ENCODE measurements at places on chromosomes 1 and 21. TPM values are rescaled to one million over a fixed set of nuclear protein-coding genes. Genes with fewer than 3 reads are reported as not detected.

DNA sequence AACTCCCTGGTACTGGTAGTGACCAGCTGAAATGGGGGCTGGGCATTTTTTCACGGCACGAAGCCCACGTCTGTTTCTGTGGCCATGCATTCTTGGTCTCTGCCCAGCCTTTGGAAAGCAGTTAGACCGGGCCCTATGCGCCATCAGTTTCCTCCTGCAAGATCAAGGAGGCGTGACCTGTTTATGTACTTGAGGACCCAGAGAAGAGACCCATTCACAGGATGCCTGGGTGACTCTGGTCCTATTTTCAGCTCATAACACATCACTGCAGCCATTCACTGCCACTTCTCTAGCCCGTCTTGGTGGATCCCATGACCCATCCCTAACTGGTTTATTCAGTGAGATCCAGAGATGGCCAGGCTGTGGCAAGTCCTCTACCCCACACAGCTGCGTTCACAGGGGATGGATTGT is 70.4 kb downstream of the SPSB1 start:
- DNase-seq, result no peak

DNA sequence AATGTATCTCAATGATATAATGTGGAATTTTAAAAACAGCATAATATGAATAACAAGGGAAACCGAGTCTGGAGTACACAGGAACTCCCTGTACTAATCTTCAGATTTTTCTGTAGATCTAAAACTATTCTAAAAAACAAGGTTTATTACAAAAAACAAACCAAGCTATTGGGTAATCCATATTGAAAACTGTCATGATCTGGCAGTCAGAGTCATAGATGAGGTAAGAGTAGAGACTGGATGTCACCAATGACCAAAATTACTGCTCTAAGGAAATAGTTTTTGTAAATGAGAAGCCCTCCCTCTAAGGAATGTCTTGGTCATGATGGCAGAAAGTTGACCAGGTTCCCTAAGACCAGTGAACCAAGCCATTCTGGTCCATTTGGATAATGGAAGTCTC is 2.4 kb upstream of the SPOCD1 start:
- DNase-seq, result no peak

DNA sequence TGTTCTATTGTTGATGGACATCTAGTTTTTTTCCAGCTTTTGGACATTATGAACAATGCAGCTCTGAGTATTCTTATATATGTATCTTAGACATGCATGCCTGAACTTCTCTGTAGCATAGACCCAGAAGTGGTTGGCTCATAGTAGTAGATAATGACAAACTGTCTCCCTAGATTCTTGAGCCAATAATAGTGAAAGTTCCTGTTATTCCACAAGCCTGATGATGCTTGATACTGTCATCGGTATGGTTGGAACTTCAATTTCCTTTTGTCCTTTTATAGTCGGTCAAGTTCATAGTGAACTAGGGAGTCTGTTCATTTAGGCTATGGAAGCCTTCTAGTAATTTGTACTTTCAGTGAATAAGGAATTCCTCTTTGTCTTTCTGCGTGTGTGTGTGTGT is 56.8 kb downstream of the MTR start:
- DNase-seq, result no peak

DNA sequence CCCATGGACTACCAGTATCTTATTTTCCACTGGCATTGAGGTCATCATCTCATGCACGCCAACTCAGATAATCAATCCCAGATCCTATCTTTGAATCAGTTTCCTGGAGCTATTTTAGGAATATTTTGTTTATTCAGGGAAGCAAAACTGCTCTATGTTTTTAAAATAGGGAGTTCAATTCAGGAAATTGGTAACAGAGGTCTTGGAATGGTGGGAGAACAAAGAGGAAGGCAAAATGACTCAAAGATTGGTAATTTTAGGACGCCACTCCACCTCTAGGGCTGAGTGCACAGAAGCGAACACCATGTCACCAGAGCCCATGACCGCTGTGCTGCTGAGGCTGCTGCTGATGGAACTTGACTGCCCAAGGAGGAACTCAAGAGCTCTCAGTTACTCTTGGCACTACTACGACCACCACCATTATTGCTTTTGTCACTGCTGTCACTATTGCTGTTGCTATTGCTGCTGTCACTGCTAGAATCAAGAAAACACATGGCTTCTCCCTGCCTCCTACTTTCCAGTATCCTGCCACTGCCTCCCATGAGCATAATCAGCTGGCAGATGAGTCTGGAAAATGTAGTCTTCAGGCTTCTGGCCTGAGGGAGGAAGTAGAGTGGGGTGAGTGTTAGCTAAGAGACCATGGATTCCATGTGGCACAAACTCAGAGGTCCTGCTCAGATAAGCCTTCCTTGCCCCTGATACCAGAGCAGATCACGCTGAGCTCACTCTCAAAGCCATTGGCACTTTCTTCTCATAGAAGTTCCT is 71.6 kb upstream of the CNIH3 start:
- no peak for DNase-seq

- DNase-seq, result no peak
Observed at GRCh38 chr1:63128556-63128955, 193.8 kb upstream of the FOXD3 start.

Gene SSX2IP
- total RNA-seq, result 1.9 TPM

- no peak for DNase-seq
Observed at GRCh38 chr1:212432661-212433576, at the start of gene NENF. NENF (plus strand) TSS chr1:212432920; CDS start chr1:212432944, 24 bp downstream.

DNA sequence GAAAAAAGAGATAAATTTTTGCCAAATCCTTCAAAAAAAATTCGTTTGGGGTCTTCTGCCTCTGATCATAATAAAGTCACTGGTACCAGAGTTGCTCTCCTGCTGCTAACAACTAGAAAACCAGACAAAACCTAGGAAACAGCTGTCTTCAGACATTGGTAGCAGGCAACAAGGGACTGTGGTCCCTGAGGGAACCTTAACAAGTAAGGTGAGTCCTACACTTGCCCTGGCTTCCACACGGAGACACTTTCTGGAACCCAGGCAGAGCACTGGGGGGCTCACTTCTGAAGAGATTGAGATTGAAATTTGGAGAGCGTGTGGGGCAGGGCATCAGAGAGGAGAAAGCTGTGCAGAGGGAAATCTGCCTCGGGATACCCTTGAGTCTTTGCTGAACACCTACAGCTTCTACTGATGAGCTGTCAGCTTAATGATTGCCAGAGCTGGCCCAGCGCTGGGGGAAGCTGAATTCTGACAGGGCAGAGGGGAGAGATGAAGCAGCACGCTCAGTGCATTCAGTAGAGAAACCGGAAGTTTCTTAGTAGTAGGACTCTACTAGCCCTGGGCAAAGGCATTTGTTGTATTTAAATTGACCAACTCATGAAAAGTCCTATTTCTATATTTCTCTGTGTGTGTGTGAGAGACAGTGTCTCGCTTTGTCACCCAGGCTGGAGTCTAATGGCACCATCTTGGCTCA is 18.5 kb upstream of the FAM89A start:
- DNase-seq, result no peak

GRCh38 chr1:69401879-69402278 is 165.8 kb upstream of the LRRC7 start:
- DNase-seq, result no peak

Gene MAP10
- 0.84 TPM for total RNA-seq

GRCh38 chr1:235421751-235422150 is 54.5 kb downstream of the TBCE start:
- DNase-seq, result no peak

Gene LCE2A
- total RNA-seq, result not detected

Gene LRRC39
- 0.50 TPM for total RNA-seq

DNA sequence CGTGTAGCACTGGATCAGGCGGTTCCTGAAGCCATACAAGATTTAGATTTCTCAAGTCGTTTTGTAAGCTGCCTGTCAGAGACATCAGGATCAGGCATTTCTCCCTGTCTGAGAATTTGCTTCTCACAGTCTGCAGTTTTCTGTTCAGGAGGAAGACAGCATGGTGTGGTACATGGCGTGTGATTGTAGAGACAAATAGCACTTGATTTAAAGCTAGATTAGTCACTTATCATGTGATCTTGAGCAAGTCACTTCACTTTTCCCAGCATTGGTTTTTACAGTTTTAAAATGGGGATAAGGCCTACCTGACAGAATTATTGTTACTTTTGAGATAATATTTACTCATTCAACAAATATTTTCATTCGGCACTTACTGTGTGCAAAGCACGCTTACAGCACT is 63.3 kb downstream of the AK4 start:
- DNase-seq, result no peak

DNA sequence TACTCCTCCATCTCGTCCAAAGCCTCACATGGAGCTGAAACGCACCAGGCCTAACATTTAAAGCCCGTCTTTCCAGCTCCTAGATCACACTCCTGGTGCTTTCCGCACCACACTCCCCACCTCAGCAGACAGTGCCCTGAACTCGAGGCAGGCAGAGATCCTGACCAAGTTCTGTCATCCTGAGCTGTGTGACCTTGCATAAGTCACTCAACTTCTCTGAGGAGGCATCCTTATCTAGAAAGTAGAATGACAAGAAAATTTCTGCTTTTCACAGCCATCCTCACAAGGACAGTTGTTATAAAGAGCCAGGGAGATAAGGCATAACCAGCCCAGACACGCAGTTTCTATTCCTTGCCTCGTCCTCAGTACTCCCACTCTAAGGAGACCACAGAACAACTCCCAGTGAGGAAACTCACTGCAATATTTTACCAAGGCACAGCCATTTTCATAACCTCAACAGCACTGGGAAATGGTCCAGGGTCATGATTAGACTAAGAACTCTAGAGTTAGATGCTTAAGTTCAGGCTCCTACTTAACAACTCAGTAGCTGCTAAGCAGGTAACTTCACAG is 3.1 kb downstream of the LRP8 start:
- DNase-seq, result no peak

- no peak for DNase-seq
Observed at GRCh38 chr1:235416662-235417049, 49.4 kb downstream of the TBCE start.

- DNase-seq, result no peak
Observed at GRCh38 chr1:169426174-169426705, 1.0 kb downstream of the CCDC181 start.

GRCh38 chr1:7524341-7525337 is 246.5 kb upstream of the VAMP3 start:
- DNase-seq, result no peak

DNA sequence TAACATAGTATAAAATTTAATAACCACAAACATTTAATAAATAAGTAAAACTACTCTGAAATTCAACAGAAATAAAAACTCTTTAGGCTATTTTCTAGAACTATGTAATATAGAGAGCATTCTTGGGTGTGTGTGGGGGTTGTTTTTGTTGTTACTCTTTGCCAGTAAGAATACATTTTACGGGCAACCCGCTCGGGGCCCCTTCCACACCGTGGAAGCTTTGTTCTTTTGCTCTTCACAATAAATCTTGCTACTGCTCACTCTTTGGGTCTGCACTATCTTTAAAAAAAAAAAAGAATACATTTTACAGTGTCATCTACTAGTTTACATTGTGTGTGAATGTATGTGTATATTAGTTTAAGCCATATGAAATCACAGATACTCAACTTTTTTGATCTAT is 16.0 kb upstream of the GIPC2 start:
- DNase-seq, result no peak

GRCh38 chr1:62176597-62177312 is 17.9 kb upstream of the L1TD1 start:
- no peak for DNase-seq

Gene MR1
- 12.5 TPM for total RNA-seq

Gene TAS1R1
- total RNA-seq, result not detected
